ENCODE measurements at places on chromosomes 1 and 21.

DNA sequence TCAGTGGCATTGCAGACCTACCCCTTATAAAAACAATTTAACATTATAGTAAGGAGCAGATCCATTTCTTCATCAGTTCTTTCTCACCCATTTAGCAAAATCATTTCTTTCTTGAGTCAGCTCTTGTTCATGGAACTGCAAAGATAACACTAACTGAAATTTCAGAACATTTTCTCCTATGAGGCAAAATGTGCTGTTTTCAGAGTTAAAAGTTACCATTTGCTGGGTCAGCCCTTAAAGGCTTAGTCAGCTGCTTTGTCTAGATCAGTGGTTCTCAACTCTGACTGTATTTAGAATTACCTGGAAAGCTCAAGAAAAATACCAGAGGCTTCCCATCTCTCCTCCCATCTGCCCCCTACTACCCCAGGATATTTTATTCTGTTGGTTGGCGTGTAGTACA is 12.2 kb downstream of the METTL13 start:
- peak; percentile 23 for DNase-seq

GRCh38 chr1:94079080-94079940 is 41.6 kb downstream of the ABCA4 start:
- DNase-seq, result no peak

- no peak for DNase-seq
These were observed 1.1 kb downstream of the PBX1 start for GRCh38 chr1:164560121-164560541.

DNA sequence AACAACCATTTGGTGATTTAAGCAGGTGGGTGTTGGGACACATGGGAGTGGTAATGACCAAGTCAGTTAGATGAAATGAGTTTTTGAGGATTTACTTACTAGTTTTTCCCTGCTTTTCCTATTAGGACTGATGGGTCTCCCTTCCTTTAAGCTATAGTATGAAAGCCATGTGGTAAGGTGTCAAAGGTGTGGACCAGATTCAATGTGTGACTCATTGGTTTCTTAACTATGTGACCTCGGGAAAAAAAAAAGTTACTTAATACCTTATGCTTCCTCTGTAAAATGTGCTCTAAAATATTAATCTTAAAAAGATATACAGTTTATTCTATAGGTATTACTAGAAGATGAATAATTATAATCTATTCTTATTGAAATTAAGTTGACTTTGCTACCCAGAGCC is 93.7 kb downstream of the DUSP10 start:
- DNase-seq, result no peak

DNA sequence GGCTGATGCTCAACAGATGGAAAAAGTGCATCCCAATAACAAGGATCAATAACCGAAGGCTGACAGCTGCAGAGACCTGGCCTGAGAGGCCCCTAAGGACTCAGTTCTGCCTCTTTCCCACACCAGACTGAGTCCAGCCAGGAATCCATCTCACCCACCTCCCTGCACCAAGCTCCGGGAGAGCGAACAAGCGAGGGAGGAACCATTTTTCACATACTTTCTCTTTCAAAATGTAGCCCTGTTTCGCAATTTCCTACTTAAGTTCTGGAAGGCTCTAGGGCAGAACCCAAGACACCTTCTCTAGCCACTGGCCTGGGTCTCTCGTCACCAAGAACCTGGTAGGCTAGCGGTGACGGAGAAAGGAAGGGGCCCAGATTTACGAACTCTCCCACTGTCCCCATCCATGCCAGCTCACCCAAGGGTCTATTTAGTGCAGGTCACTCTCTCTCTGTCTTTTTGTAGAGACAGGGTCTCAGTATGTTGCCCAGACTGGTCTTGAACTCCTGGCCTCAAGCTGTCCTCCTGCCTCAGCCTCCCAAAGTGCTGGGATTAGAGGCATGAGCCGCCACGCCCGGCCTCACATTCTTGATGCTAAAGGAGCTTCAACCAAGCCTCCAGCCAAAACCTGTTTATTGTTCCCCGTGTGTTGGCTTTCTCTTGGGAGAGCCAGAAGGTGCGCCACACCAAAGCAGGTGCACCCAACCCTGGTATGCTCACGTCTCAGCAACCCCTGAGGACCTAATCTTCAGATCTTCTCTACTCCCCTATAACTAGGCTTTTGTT is 10.9 kb upstream of the GNL2 start:
- DNase-seq, result peak; percentile 25

- DNase-seq, result peak; percentile 62
These were observed 6.2 kb upstream of the KCNK2 start for GRCh38 chr1:215076322-215076721.

- no peak for DNase-seq
These were observed 12.4 kb downstream of the LYST start for GRCh38 chr1:235854347-235854746.

DNA sequence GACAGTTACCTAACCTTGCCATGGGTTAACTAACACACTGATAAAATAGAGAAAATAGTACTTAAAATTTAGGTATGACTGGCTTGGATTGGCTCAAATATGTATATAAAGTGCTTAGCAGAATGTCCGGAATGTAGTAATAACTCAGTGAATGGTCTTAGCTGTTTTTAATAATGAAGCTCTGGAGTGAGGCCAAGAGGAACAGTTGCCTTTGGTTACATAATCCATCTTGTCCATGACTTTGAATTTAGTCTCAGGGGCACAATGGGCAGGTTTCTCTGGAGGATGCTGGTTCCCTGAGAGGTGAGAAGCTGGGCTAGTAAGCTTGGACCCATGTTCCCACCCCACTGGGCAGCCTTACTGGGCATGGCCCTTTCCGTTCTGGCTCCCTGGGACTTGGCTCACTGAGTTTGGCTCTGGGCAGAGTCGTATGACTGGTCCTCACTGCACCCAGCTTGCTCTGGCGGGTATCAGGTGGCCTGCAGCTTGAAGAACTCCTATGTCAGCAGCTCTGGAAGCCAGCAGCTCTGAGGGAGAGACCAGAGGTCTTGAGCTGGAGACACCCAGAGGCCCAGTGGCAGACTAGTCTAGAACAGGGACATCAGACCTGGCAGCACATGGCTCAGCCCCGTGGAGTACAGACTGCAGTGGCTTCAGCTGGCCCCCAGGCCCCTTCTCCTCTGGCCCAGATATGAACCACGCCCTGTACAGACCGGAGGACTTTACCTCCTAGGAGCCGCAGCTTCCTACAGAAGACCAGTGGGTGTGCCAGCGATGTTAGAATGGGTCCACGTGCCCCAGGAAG is 40.4 kb downstream of the TENT5C start:
- peak; percentile 31 for DNase-seq

Measured in IMR-90 (cell line).